Right ventricle myocardium inferior (tissue), 1 donor: ENCODE measurements at places on chromosomes 12 and 14.

- no peak for DNase-seq
Measured at GRCh38 chr12:125001636-125002035, 8.2 kb downstream of the BRI3BP start.

GRCh38 chr12:101839324-101840283 lies 8.8 kb upstream of the GNPTAB start:
- DNase-seq, result no peak

DNA sequence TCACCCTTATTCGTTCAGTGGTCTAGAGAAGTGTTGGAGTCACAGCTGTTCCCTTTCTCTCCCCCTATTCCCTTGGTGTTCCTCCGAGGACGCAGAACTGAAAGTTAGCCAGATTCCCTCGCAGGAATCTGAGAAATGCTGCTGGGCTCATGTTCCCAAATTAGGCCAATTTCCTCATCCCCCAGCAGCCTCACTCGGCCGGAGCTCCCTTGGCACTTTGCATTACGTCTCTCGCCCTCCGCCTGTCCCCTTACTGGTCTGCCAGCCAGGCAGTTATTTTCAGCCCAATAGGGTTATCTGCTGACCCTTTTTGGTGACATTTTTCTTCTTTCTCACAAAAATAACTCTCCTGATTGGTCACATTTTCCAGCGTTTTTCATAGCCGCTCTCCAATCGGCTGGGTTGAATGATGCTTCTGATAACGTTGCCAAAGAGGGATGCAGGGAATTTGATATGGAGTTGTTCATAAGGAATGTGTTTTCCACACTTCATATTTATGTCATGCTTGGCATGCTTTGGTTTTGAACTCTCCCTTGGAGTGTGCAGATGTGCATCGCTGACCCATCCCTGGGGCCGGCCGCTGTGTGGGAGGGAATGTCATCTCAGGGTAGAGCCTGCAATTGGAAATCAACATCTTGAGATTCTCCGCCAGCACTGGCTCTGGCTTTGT lies 9.9 kb downstream of the IFT43 start:
- no peak for DNase-seq

DNA sequence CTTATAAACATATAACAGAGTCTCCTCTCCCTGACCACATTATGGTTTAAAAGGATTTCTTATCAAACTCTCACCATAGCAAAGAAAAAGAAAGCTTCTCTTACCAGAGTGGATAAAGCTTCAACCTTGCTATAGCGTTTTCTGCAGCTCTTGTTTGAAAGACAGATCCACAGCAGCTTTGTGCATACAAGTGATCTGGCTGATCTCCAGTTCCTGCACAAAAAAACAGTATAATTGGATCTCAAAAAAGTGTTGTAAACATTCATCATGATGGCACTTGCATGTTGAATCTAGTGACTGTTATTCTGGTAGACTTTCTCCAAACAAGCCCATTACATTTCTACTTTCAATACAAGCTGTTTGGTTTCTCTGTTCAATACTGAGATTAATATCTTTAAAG lies 178.9 kb upstream of the MGAT4C start:
- DNase-seq, result no peak

DNA sequence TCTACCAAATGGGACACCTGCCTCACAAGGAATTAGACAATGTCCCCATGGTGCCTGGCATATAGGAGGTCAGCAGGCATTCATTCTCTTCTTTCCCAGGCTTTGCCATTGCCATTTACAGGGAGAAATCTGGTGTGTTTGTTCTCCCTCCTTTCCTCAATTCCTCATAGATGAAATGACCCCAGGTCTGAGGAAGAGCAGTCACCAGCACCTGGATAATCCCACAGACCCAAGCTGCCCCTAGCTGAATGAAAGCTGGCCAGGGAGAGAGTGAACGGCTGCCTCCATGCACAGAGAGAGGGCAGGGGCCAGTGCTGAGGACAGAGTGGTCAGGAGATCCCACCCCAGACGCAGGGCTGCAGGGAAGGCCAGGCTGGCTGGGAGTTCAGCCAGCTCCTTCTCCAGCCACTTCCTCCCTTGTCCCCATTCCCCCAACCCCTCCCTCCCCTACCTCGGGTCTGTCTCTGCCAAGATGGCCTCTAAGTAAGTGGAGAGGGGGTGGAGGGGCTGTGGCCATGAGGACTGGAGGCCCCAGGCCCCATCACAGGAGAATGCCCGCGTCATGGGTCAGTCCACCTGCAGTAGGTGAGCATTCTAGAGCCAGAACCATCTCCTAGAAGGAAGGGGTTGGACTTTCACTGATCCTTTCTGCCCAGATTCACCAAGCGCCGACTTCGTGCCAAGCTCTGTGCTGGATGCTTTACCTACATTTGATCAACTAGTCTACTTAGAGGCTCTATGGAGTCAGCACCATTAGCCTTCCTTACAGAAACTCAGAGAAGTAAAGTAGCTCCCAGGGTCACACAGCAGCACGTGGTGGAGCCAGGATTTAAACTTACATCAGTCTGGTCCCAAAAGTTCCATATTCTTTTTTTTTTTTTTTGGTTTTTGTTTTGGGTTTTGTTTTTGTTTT lies 2.0 kb upstream of the KRT4 start:
- no peak for DNase-seq

GRCh38 chr12:10721651-10722501 lies 1.2 kb downstream of the YBX3 start:
- peak; percentile 87 for DNase-seq
